ENCODE measurements at places on chromosomes 2 and 18. TPM values are rescaled to one million over a fixed set of nuclear protein-coding genes. Genes with fewer than 3 reads are reported as not detected.

Gene FHOD3
- total RNA-seq, result 5.4 TPM

Gene MYO3B
- total RNA-seq, result not detected

Gene SCTR
- total RNA-seq, result not detected

Gene IL36RN
- not detected for total RNA-seq

Gene COX7A2L
- total RNA-seq, result 78.5 TPM

Gene ERICH2
- not detected for total RNA-seq

Gene GRB14
- 21.7 TPM for total RNA-seq

Gene PSMA8
- total RNA-seq, result not detected

Gene FARSB
- 25.5 TPM for total RNA-seq

Gene NUP35
- 12.6 TPM for total RNA-seq

Gene POTEC
- not detected for total RNA-seq

Gene RAB17
- total RNA-seq, result 0.87 TPM

Gene RTKN
- total RNA-seq, result 11.3 TPM

Gene POTEI
- not detected for total RNA-seq

Gene SMAD4
- 87.0 TPM for total RNA-seq

Gene SLC11A1
- 122 TPM for total RNA-seq

Gene FEV
- not detected for total RNA-seq

Gene ADCYAP1
- 0.55 TPM for total RNA-seq

Gene PAX3
- total RNA-seq, result not detected

Gene REEP1
- 0.96 TPM for total RNA-seq

Gene GREB1
- total RNA-seq, result 3.8 TPM

Gene CNNM3
- total RNA-seq, result 9.0 TPM

Gene EVA1A
- total RNA-seq, result 0.71 TPM

Gene PLB1
- total RNA-seq, result 6.3 TPM

Gene TXNDC2
- 0.22 TPM for total RNA-seq

Gene RND3
- total RNA-seq, result 225 TPM

Gene TMEM18
- 19.8 TPM for total RNA-seq

Gene CRACDL
- 7.9 TPM for total RNA-seq
